ENCODE measurements at places on chromosomes 1 and 21.

DNA sequence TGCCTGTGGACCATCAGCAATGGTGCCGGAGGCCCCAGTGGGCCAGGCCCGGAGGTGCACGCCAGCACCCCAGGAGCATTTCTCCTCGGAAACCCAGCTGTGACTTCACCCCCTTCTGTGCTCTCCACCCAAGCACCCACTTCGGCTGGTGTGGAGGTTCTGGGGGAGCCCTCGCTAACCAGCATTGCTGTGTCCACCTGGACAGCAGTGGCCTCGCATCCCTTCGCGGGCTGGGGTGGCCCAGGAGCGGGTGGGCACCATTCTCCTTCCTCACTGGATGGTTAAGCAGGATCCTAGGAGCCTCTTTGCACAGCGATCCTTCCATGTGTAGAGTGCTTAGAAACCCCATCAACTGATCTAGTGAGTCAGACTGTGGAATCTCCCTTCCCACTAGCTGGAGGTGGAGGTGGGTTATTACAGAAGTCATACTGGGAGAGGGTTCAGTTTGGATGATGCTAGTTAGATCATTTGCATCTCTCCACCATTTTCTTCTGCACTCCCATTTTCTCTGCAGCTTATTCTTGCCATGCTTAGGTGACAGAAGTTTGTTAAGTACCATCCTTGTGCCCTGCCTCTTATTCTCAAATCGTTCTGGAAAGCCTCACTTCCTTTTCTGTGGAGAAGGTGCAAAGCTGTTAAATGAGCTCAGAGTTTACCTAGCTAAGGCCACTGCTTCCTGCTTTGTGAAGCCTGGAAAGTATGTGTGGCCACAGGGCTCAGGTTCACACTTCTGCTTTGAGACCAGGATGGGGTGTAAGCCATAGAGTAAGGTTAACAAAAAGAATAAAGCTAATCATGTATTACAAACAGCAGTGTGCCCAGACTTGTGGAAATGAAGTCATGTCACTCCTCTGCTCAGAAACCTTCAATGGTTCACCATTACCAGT lies 32.3 kb downstream of the TBX19 start:
- no peak for DNase-seq

DNA sequence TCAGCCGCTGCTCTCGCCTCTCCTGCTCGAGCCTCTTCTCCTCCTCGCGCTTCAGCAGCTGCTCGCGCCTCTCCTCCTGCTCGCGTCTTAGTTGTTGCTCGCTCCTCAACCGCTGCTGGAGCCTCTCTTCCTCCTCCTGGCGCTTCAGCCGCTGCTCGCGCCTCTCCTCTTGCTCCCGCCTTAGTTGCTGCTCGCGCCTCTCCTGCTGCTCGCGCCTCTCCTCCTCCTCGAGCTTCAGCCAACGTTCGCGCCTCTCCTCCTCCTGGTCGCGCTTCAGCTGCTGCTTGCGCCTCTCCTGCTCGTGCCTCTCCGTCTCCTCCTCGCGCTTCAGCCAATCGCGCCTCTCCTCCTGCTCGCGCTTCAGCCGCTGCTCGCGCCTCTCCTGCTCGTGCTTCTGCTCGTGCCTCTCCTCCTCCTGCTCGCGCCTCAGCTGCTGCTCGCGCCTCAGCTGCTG lies 3.7 kb downstream of the TCHH start:
- DNase-seq = peak; percentile 8

DNA sequence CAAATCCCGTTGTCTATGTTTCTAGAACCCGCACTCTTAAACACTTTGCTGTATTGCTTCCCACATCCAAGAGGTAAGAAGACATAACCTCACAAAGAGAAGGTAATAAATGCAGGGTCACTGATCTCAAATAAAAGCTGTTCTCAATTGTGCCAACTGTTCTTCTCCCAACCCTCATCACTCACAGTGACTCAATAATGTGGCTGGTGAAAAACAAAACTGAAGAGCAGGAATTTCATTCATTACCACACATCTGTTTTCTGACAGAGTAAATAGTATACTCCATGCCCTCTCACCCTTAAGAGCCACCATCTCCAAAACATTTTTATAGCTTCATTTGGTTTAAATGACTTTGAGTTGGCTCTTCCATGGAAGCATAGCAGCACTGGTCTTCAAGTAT lies 6.2 kb upstream of the ERICH3 start:
- no peak for DNase-seq

DNA sequence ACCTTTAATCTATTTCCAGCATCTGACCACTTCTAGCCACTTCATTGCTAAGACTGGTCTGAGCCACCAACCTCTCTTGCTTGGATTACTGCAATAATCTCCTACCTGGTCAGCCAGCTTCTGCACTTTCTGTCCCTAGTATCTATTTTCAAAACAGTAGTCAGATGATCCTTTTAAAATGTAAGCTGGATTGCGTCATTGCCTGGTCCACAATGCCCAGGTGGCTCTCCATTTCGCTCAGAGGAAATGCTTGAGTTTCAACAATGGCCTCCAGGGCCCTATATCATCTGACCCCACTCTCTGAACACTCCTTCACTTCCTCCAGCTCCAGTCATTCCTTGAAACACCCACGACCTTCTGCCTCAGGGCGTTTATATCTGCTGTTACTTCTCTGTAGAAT lies 2.3 kb downstream of the FYB2 start:
- no peak for DNase-seq

DNA sequence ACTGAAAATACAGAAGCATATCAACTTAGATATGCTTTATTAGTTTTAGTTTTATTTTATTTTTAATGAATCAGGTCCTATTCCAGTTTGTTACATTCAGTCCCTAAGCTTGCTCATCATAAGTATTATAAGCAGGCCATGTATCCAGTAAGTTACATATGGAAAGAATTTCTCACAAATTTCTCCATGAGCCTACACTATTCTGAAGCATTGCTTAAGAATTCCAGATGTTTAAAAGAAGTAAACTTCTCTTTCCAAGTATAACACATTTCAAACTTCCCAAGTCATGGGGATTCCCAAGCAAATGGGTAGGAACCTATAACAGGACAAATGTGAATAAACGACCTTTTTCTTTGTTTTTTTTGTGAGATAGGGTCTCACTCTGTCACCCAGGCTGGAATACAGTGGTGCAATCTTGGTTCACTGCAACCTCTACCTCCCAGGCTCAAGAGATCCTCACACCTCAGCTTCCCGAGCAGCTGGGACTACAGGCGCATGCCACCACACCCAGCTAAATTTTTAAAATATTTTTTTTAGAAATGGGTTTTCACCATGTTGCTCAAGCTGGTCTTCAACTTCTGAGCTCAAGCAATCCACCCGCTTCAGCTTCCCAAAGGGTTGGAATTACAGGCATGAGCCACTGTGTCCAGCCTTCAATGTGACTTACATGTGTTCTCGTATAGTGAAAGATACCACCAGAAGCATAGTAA lies 39.0 kb downstream of the ST7L start:
- DNase-seq = no peak

DNA sequence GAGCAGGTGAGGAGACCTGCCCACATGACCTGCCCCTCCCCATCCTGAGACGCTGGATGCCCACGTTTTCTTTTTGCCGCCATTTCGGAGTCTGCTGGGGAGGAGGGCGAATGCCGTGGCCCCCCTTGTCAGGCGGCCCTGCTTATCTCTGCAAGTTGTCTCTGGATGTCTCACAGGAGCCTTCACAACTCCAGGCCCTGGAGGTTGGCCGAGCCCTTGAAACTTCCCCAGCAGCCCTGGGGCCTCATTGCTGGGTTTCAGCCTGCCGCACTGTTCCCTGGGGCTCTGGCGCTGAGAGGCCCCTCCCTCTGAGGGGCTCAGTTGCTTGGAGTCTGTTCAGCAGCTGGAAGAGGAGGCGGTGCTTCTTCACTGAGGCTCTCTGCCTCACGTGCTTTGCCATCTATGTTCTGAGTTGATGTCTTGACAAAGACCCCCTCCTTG lies 29.8 kb upstream of the ZBTB21 start:
- DNase-seq = no peak

- DNase-seq = no peak
Measured at GRCh38 chr1:22410928-22411495, 40.6 kb upstream of the ZBTB40 start.

- DNase-seq = no peak
Measured at GRCh38 chr1:179197690-179198297, 31.7 kb downstream of the ABL2 start.

- no peak for DNase-seq
Measured at GRCh38 chr1:78088015-78088414, 42.2 kb downstream of the GIPC2 start.

DNA sequence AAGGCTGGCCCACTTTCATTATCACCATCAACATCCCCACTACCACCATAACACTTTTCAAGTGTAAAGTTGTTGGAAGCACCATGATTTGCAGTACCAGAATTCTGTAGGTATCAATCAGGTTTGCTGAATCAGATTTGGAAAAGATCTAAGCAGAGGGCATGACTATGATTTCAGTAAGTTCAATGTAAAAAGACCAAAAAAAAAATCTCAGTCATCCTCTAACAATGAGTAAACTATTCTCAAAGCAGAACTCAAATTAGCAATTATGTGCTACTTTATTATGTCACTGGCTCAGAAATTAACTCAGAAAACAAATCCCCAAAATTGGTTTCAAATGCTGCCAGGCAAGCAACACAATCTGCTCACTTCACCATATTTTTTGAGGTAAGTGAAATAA lies 187.8 kb upstream of the HP1BP3 start:
- no peak for DNase-seq

- DNase-seq = no peak
Measured at GRCh38 chr1:180898441-180899219, 14.1 kb upstream of the KIAA1614 start.

- peak; percentile 67 for DNase-seq
Measured at GRCh38 chr1:2526824-2527555, 594 bp upstream of the PANK4 start.

- DNase-seq = no peak
Measured at GRCh38 chr21:29433366-29434059, 134.8 kb downstream of the BACH1 start.

DNA sequence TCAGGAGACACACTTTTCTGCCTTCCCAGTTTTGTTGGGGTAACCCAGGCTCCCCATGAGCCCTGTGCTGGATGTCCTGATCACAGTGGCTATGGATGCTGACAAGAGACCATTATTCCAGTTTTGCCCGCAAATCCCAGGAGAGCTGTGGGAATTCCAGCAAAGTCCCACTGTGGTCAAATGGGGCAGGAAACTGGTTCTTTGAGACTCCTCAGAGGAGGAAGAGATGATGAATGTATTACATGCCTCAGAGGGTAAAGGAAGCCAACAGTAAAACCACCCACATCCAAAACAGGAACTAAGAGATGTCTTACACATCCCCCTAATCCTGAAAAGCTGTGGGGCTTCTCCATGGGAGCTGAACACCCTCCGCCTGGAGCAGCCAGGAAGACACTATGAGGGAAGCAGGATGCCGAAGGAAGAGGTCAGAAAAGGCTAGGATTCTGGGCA lies 12.8 kb upstream of the MPZL1 start:
- no peak for DNase-seq

- peak; percentile 84 for DNase-seq
Measured at GRCh38 chr1:26833432-26834405, 7.2 kb downstream of the ZDHHC18 start.

DNA sequence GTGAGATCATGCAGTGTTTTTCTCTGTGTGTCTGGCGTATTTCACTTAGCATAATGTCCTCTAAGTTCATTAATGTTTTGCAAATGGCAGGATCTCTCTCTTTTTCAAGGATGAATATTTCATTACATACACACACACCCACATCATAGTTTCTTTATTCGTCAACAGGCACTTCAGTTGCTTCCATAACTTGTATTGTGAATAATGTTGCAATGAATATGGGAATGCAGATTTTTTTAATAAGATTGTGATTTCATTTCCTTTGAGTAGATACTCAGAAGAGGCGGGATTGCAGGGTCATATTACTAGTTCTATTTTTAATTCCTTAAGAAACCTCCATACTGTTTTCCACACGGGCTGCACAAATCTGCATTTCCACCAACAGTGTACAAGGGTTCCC lies 134.0 kb downstream of the CLEC20A start:
- DNase-seq = no peak

- DNase-seq = no peak
Measured at GRCh38 chr1:85195703-85196102, 5.1 kb downstream of the SYDE2 start.

GRCh38 chr1:169879034-169879840 lies 14.5 kb downstream of the SCYL3 start:
- DNase-seq = no peak

- no peak for DNase-seq
Measured at GRCh38 chr1:231236938-231237337, 4.1 kb upstream of the GNPAT start.

- DNase-seq = no peak
Measured at GRCh38 chr1:241749945-241750695, 97.9 kb upstream of the EXO1 start.

DNA sequence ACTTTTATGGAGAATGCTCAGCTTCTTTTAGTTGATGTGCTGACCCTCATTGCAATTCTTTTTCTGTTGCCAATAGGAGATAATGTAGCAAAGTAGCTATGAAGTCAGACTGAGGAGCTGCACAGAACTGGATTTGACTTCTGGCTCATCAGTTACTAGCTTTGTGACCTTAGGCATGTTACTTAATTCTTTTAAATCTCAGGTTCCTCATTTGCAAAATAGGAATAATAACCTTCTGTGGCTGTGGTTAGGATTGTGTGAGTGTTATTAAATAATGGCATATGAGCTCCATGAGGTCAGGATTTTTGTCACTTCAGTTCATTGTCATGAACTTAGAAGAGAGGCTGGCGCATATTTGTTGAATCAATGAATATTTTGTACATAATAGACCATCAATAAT lies 237.6 kb upstream of the SGIP1 start:
- no peak for DNase-seq

- peak; percentile 42 for DNase-seq
Measured at GRCh38 chr1:6157528-6158174, 22.5 kb downstream of the CHD5 start.

- no peak for DNase-seq
Measured at GRCh38 chr1:212645546-212646543, 37.3 kb downstream of the ATF3 start.

DNA sequence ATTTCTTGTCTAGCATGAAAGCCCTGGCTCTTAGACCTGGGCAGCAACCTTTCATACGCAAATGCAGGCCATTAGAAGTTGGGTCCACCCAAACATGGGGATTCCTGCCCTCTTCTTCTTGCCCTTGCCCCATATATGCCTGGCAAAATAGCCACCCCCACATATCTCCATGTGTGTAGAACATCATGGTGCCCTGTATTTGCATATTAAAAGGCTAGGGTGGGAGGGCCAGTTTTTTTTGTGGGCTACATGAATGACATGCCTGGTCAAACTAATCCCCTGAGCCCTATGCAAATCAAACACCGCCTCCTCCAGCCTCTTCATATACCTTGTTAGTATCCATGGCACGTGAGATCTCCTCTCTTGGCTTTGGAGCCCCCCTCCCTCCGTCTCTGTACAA lies 24.7 kb downstream of the MFSD2A start:
- DNase-seq = no peak

GRCh38 chr1:194318790-194319280 lies 1132.4 kb upstream of the B3GALT2 start:
- DNase-seq = no peak

- no peak for DNase-seq
Measured at GRCh38 chr1:2377751-2378440, 13.5 kb downstream of the MORN1 start.

DNA sequence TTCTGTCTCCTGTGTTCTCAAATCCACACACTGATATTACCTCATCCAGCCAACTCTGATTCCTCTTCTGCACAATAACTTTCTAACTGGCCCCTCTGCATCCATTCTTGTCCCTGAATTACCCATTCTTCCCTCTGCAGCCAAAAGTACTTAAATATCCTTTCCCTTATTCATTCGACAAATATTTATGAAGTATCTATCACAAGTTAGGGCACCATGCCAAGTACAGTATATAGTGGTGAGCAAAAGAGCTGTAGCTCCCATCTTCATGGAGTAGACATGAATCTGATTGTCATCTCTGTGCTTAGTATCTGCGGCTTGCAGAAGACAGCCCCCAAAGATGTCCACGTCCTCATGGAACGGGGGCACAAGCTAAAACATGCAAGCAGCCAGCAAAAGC lies 316.8 kb downstream of the SETD4 start:
- no peak for DNase-seq
